ENCODE measurements at places on chromosomes 2 and 18.

DNA sequence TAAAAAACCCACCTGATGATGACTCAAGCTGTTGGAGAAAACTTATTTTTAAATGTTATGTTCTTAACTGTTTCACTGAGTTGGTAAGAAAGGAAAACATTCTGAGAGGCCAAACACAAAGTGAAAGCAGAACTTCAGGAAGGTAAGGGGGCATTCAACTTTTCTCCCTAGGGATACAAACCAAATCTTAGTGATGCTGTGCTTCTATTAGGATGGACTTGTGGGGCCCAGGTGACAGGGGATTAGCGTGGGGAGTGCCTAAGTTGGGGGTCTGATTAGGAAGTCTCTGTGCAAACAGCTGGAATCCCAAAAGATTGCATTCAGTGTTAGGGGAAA lies 18.5 kb downstream of the PDCL3 start:
- DNase-seq: no peak

- DNase-seq: peak; percentile 25
These were observed 97.3 kb downstream of the DOCK10 start for GRCh38 chr2:224944707-224945547.

DNA sequence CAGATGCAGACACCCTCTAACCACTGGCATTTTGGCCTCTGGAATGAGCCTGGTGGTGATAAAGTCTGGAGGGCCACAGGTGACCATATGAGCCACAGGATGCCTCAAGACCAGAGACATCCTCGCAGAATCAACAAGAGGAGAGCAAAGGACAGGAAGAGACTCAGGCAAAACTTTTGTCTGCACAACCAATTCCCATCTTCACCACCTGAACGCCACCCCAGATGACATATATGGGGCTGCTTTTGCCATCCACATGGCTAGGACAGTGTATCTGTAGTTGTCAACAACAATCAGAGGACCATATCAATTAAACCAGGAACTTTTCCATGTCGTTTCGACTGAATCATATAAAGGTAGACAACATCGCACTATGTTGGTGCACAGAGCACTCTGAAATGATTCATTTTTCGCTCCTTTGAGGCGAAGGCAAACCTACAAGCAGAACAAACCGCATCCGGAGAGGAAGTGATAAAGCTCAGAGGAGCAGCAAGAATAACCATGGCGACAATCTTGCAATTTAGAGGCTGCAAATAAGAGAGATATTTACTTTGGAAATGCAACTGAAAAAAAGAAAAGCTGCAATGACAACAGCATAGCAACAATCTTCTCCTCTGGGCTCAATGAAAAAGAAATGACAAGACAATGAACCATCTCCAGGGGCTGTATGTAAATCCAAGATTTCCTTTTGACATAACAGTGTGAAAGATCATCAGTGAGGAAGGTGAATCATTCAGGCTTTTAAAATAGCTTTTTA lies 204.5 kb downstream of the ARL4C start:
- DNase-seq: peak; percentile 67

DNA sequence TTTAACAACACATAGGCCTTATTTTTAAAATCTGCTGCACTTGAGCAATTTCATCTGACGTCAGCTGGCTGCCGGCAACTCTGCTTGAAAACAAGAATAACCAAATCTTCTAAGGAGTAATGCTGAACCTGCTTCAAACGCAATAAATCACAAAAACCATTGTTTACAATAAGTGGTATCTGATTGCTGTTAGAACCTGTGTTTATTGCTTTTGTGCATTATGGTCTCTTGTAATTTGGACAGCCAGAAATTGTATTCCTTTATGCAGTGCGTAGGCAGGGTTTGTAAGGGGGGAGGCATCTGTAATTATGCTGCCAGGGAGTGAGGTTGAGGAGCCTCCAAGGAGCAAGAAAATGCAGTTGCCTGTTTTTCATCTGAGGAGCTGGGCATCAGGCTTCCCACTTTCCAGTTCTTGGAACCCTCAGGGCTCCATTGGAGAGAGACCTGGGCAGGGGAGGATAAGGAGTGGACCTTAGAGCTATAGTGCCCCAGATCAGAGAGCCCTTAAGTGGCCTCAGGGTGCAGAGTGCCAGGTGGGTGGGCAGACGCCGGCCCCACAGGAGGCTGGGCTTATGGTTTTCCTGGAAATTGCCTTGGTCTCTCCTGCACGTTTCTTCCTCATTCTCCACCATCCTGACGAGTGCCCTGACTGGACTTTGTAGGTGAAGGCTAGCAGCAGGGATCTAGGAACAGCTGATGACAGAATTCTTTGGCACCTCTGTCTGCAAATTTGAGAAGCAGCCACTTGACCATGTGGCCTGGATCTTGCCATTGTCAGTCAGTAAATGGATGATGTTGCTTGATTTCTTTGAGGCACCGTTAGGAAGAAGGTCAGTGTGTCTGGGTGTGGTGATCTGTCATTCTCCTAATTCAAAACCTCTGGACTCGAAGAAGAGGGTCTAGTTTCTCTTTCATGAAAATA lies 129.2 kb downstream of the KLHL29 start:
- DNase-seq: no peak

DNA sequence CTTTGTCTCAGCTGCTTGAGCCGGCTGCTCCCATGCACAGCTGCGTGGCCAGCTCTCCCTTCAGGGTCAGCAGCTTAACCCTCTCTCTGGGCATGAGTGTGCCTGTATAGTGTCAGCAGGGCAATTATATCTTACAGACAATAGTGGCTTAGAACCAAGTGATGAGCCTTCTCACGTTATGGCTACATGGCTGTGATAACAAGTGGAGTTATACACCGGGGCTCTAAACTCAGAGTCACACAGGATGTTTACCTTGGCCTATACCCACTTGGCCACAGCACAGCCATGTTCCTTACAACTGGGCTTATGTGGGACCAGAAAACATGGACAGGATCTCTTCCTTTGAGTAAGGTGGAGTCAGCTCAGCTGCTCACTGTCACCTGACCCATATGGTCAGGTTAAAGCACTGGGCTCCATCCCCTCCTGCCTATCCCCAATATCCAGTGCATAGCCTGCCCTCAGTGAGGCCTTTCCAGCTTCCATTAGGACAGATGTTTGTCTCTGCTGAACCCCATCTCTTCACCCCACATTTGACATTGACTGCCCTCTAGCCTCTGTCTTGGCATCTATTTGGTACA lies 294.2 kb upstream of the NCKAP5 start:
- no peak for DNase-seq

GRCh38 chr2:4930704-4931103 lies 761.5 kb upstream of the SOX11 start:
- DNase-seq: no peak

- DNase-seq: no peak
These were observed 56.5 kb upstream of the TWIST2 start for GRCh38 chr2:238791354-238791753.

DNA sequence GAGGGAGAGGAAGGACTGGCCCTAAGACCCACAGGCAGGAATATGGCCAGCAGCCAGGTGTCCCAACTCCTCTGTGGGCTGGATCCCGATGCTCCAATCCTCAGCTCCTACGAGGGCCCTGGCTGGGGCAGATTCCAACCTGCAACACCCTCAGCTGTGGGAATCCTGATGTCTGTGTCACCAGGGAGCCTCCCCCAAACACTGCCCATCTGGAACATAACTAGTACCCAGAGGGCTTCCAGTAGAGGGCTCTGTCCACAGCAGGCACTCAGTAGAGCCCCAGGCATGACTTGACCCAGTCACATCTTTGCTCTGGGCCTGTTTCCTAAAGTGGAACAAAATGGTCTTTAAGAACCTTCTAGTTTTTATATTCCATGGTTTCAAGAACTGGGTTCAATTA lies 20.6 kb upstream of the LOXHD1 start:
- DNase-seq: no peak

DNA sequence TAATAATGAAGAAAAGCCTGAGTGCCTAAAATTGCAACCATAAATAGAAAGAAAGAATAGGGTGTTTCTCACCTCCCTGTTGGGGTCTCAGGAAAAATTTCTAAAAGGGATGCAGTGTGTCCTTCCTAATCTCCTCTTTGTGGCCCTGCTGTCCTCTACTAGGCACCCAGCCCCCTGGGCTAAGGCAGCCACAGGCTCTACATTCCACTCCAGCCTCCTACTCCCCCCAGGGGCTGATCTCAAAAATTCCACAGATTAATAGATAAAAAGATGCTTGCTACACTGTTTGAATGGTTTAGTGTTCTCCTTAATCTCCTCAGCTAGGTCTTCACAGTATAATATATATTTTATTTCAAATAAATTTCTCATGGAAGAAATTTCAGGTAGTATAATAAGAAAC lies 17.6 kb downstream of the SATB2 start:
- DNase-seq: no peak

All from B cell (primary cell).